ENCODE measurements at places on chromosomes 16 and 17.

- DNase-seq = no peak
Observed at GRCh38 chr16:59058250-59058649, 324.1 kb upstream of the GOT2 start.

DNA sequence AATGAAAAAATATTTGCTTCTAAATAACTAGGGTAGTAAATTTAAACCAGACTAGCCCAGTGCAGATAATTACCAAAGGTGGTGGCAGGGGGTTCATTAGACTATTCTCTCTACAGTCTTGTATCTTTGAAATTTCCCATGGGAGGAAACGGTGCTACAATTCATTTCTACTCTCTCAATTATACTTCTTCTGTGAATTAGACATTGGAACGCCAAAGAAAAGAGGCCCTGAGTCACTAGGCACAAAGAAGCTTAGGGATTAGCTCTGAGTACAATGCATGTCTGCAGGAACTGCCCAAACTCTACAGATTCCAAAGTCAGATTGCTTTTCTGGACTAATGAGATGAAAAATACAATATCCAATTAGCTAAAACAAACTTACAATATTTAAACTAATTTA lies 30.7 kb upstream of the ARL6IP1 start:
- DNase-seq = no peak

- DNase-seq = no peak
Observed at GRCh38 chr17:46010597-46011186, 11.6 kb downstream of the STH start.

- DNase-seq = peak; percentile 12
Observed at GRCh38 chr17:60599220-60599619, 773 bp upstream of the PPM1D start.

- no peak for DNase-seq
Observed at GRCh38 chr17:58760248-58760647, 4.6 kb downstream of the PPM1E start.

DNA sequence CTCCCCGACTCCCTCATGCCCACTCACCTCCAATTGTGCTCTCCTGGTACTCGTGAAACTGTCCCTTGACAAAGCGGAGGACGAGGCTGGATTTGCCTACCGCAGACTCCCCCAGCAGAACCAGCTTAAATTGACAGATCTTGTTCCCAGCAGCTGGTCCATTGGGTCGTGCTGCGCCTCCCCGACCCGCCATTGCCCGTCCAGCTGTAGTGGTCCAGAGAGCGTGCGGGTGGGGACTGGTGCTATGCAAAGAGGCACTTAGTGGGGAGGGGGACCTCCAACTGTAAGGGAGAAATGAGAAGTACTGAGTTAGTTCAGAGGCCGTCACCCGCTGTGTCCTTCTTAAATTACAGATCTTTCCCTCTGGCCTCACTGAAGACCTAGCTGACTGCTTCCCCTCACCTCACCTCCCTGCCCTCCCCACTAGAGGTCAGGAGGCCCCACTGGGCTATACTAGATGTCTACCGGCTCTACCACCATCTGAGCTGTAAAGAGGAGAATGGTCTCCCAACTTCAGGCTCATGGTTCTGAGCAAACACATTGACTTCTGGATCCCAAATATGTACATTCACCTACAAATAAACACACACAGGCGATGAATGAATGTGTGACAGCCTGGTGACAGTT lies 7.8 kb downstream of the HSPB9 start:
- no peak for DNase-seq
